ENCODE measurements at places on chromosomes 3 and 15. TPM values are rescaled to one million over a fixed set of nuclear protein-coding genes. Genes with fewer than 3 reads are reported as not detected.

GRCh38 chr3:113747283-113748046, 630 bp downstream of the ATP6V1A start:
- DNase-seq = no peak

DNA sequence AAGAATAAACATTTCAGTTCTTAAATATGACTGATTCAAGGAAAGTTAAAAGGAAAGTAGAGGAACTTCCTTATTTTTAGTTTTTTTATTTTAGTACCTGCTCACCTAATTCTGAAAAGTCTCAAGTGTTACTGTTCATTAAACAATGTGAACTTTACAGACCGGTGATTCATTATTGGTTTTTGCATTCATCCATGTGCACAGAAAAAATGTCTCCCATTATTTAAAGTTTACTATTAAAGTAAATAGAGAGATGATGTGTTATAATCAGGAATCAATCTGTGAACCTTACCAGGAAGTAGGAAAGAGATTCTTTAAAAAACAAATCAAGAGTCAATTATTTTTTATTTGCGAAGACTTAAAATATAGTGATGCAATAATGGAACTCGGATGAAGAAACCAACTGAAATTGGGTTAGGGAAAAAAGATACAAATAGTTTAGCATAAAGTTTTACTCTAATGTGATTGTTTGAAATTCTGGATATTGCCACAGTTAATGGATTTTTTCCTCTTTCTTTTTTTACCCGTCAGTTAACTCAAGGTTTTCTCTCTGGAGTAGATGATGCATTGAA, 119.4 kb upstream of the SAMMSON start:
- no peak for DNase-seq

DNA sequence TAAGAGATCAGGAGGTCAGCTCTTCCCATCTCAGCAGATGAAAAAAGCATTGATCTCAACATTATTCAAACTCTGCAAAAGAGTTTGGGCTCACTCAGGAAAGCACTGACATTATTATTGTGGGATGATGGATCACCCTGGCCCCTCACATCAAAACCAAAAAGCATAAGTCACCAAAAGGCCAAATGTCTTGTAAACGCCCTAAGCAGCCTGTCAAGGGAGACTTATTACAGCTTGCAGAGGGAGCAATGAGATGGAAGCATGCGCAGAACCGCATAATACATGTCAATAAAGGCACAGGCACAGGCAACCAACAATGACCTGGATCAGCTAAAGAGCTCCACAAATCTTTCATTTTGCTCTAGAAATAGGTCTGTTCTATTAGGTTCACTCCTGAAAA, 4.6 kb downstream of the FSIP1 start:
- DNase-seq = no peak

- no peak for DNase-seq
Measured at GRCh38 chr15:69559440-69560190, 107.0 kb downstream of the RPLP1 start.

GRCh38 chr3:10238345-10239183, 9.7 kb upstream of the TATDN2 start:
- DNase-seq = no peak

GRCh38 chr3:133744241-133744640, 2.0 kb upstream of the TF start:
- no peak for DNase-seq

DNA sequence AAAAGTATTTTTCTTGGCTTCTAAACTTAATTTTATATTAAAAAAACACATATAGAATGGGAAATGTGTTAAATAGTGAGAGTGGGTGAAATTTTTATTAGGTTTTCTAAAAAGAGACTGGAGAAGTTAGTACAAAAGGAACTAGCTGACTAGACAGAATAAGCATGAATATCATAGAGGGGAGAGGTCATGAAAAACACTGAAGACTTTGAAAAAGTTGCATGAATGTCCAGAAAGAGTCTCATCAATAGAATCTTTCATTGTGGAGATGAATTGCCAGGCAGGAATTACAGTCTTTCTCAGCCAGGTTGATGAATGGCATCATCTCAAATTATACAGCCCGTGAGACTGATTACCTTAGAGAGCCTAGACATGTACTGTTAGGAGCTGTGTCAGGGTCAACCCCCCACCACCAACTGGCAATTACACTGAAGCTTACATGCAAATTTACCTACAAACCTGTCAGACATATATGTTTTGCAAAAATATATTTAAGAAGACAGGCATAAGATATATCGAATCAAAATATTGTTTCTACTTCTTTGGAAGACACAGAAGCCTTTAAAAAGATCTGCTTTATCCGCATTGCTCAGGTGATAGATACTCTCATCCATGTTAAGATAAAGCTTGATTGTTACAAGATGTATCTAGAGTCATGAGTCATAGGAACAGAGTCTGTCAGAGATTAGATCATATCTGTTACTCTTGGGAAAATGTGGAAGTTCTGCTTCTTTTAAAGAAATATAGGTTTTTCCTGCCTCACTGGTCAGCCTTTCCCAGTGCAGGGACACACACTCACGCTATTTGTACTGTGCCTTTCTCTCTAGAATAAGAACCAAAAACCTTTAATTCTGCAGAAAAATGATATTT, 34.8 kb upstream of the PFN2 start:
- DNase-seq = no peak

- DNase-seq = no peak
Measured at GRCh38 chr3:16030342-16030741, 144.1 kb upstream of the GALNT15 start.

DNA sequence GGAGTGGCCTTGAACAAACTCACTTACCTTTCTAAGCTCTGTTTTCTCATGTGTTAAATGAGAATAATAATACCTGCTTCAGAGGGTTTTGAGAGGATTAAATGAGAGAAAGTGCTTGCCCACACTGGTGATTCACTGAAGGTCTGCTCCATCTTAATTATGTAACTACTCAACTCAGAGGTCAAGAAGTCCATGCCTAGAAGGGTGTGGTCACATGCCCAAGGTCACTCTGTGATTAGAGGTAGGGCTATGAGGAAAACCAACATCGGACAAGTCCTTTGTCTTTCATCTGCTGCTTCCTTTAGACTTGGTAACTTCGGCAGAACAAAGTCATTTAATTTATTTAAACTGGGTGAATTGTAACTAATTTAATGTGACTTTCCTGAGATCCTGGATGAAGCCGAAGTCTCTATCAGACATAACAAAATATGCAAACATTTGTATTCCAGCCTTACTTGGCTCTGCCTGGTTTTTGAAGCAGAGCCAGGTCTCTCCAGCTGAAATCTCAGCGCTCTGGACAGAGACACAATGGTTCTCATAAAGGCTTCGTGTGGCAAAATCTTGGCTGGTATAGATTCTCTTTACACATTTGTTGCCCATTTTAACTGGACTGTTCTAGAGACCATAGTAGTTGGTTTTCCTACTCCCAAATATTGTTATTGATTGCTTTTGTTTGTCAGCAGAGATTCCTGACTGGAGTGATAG, 3.0 kb downstream of the CHRNA7 start:
- no peak for DNase-seq

GRCh38 chr3:141070229-141070628, 19.1 kb downstream of the SPSB4 start:
- no peak for DNase-seq

DNA sequence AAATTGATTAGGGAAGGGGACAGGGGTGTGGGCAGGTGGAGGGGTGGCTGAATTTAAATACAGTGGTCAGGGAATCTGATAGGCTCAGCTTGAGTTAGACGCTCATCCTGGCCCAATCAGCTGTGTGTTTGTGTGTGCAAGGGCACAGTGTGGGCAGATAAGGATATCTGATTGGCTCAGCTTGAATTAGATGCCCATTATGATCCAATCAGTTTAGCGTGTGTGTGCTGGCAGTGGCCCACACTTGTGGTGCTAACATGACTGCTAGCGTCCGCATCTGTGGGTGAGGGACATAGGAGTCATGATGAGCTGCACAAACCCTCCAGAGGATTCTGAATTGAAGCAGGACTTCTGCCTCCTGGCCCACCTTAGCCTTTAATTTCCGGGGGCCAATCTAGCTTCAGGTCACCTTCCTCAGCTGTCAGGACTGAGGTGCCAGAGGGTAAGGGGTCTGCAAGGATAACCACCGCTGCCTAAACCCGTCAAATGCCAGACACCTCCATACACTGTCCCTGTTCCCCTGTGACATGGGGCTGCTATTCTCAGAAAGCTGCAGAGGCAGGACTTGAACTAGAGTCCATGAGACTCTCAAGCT, 97.3 kb downstream of the CORO2B start:
- DNase-seq = no peak

The TMEM212 gene
- not detected for total RNA-seq

The CHDH gene
- total RNA-seq = 0.42 TPM

The CFAP44 gene
- 3.9 TPM for total RNA-seq

The RTP3 gene
- not detected for total RNA-seq

The TMCO5A gene
- not detected for total RNA-seq

Measured in CD8-positive, alpha-beta memory T cell (primary cell).